ENCODE measurements at places on chromosomes 5 and 9.

- no peak for DNase-seq
Measured at GRCh38 chr5:57495285-57496086, 12.9 kb upstream of the ACTBL2 start.

GRCh38 chr5:173789031-173789920, 98.9 kb upstream of the CPEB4 start:
- DNase-seq: no peak

- no peak for DNase-seq
Measured at GRCh38 chr9:101639785-101640665, 45.3 kb upstream of the PPP3R2 start.

DNA sequence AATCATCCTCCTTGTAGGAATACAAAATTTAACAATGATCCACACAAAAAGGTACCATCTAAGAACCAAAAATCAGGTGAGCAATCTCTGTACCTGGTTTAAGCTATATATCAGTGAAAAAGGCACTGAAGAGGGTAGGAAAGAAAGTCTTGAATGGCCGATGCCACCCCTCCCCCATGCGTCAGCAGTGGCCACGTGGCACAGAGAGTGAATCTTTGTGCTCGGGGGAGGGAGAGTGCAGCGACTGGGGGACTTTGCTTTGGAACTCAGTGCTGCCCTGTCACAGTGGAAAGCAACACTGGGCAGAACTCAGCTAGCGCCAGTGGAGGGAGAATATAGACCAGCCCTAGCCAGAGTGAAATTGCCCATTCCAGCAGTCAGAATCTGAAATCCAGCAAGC, 28.3 kb upstream of the PDE4D start:
- DNase-seq: no peak

DNA sequence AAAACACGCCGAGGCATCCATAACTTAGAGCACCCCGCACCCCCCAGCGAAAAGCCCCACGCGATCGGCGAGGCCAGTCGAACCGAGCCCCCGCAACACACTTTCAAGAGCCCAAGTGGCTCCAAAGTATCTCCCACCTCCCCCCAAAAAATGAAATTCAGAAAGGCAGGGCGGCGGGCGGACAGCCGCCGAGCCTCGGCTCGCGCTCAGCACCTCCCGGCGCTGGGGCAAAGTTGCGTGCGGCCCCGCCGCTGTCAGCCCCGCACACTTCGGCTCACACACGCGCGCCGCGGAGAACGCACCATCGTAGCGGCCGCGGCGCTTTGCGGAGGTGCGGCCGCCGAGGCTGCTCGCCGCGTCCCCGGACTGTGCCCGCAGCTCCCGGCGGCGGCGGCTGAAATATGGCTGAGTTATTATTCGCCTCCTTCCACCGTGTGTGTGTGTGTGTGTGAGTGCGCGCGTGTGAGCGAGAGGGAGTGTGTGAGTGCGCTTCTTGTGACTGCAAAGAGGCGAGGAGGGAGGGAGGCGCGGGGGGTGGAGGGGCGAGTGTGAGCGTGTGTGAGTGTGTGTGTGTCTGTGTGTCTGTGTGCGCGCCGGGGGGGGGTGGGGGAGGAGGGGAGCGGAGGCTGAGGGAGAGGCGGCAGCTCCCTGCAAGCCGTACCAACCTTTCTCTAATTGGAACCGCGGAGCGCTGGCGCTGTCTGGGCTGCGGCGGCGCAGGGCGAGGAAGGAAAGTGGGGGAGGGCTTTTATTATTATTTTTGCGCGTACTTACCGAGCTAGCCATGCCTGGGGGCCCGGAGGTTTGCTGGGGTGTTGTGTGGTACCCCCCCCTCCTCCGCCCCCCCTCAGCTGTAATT, 599 bp downstream of the MLLT3 start:
- peak; percentile 32 for DNase-seq

- no peak for DNase-seq
Measured at GRCh38 chr9:89177012-89177943, 1.3 kb downstream of the SHC3 start.

DNA sequence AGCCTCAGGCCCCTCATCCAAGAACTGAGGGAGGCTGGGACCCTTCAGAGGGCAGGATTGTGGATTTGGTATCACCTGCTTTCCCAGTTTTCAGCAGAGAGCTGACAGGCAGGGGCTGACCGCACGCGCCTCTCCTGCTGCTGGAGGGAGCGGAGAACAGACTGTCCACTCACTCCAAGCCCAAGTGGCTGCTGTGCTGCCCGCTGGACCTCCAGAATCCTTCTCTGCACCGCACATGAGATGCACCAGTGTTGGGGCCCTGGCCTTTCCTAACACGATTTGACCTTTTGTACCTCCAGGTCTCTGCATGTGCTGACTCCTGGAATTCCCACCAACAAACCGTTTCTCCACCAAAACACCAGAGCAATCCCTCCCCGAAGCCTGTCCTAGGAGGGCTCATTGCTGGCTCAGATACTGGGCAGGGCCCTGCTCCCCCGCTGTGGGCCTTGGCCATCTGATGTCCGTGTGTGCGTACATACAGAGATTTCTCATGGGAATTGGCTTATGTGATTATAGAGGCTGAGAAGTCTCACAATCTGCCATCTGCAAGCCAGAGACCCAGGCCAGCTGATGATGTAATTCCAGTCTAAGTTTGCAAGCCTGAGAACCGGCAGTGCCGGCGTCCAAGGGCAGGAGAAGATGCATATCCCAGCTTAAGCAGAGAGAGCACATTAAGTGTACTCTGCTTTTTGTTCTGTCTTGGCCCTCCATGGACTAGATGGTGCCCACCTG, 141.7 kb downstream of the GADD45G start:
- no peak for DNase-seq

GRCh38 chr9:36551910-36552309, 20.8 kb upstream of the MELK start:
- no peak for DNase-seq

DNA sequence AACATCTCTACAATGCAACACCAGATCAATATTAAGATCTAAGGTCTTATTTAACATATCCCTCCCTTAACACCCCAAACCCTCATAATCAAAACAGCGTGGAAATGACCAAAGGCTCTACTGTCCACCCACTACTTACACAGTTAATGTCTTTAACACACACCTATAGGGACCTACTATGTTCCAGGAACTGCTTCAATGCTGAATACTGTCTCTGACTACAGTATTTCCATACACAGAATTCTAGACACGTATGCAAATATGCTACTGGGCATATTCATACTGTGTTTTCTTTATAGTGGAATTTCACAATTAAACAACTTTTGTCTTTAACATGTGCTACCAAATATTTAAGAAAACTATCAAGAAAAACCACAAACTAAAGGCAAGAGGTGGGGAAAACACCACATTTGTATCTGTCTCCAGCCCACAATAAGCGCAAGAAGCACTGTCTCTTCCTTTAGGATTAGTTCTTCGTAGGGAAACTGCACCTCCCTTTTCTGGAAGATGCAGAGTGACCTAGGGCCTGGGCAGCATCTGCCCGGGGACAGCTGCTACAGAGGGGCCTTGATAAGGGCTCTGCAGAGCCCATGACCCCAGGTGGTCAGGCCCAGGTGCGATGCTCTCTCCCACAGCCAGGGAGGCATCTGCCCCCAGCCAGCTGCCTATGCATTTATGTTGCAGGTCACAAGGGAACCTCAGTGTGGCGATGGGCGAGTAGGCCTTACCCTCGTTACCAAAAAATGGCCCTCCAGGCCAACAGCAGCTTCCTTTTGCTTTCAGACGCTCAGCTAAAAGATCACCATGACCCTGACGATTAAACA, 55.2 kb downstream of the PSMB7 start:
- no peak for DNase-seq

- no peak for DNase-seq
Measured at GRCh38 chr9:79292731-79293280, 279.0 kb upstream of the TLE4 start.

GRCh38 chr5:97600486-97600885, 417.4 kb upstream of the RIOK2 start:
- DNase-seq: no peak

DNA sequence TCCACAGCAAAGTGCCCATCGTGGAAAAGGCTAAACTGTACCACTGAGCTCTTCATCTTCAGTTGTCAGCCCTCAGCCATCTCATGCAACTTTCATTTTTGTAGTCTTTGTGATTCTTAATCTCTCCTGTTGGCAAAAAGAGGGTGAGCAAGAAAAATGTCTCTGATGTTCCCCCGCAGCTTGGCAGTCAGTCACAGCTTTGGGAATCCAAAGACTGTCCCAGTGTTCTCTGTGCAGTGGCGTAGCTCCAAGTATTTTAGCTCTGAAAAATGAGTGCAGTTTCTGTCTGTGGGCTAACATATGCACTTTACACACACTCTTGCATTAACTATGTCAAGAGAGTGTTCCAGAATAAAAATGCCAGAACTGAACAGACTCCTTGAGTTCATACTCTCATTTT, 372.2 kb downstream of the TMEM232 start:
- no peak for DNase-seq

DNA sequence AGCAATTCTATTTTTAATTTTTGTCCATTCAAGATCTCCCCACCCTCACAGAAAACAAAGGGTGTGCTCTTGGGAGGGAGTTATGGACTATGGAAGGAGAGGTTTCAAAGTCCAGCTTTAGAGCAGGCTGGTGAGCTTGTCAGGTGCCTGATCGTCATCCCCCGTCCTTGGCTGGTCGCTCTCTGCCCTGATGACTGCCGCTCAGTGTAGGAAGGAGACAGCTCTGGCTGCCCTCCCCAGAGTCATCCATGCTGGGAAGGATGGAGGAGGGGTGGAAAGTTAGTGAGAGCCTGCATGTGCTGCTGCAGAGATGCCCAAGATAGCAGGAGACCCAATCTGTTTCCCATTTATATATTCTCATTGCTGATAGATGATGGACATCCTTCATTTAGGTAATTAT, 96.6 kb downstream of the NLN start:
- no peak for DNase-seq

- DNase-seq: no peak
Measured at GRCh38 chr5:111553868-111554267, 41.5 kb upstream of the STARD4 start.

DNA sequence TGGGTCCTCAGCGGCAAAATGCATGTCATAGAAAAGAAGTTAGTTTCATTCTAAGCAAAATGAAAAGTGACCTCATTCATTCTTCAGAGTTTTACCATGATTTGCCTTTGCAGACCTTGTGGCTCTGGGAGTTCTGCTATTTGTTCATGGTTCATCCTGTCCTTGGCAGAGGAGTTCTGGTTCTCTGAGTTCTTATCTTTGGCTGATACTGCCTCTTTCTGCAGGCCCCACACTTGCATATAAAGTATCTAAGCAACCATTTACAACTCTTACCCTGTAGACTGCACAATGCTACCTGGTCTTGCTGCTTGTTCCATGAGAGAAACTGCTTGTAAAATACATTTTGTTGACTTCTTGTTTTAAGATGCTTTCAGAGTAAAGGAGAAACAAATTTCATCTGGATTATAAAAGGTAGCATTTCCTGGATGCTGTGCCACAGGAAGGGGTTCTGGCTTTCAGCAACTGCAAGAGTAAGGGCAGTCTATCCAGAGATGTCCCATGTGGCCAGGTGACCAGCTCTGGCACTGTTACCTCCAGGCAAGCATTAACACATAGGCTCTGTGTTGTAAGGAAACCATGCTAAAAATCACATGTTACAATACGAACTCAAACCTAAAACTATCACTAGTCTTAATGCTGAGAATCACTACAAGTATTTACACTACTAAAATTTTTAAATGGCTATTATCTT, 513.2 kb downstream of the SPOCK1 start:
- no peak for DNase-seq

- no peak for DNase-seq
Measured at GRCh38 chr5:178612299-178612698, 14.6 kb downstream of the CLK4 start.

- DNase-seq: no peak
Measured at GRCh38 chr5:160800375-160801275, 51.4 kb downstream of the ATP10B start.

DNA sequence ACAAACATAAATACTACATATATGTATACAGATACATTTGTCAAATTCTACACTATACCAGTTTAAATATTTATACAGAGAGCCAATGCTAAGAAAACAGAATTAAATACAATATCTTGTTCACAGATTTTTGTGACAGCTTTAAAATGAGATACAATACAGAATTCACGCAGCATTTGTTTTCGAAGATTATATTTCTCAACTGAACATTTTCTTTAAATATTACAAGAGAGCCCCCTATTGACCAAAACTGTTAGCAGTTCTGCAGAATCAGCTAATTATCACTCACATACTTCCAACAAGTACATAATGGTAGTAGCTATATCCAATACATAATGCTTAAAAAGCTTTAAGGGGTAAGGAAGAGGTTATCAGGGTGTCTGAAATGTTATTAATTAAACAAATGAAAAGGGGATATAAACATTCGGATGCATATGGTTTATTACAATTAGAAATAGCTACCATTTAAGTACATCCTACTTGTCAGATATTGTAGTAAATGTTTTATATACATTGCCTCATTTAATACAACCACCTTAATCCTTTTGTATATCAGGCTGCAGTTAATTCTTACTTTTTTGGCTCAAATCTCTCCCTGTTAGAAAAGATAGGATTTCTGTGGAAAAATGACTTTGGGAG, 31.7 kb downstream of the ZDHHC21 start:
- DNase-seq: no peak

DNA sequence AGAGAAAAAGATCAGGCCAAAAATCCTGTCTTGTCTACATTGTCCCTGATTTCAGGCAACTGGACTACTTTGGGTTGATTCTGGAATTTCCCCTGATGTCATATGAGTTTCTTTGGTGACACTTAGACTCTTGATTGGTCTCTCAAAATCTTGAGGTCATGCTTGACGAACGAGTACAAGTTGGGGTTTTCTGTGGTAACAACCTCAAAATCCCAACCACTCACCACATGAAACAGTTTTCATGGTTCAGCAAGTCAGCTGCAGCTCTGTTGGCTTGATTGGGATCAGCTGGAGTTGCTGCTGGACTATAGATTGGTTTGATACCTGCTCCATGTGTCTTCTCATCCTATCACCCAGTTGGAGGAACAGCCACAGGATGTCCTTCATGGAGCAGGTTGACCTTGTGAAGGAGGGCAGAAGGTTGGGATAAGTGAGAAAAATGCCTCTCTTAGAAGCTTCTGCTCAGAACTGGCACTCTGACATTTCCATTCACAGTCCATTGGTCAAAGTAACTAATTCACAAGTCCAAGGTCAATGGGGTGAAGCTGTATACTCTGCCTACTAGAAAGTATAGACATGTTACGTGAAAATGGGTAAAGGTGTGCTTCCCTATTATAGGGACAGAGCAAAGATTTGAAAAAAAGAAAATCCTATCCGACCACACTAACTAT, 284.5 kb downstream of the SH3GL2 start:
- DNase-seq: no peak

GRCh38 chr9:84293001-84293798, 47.4 kb downstream of the SLC28A3 start:
- DNase-seq: no peak

Data from GM12892 (cell line).